Ammon's horn (tissue), 1 donor: ENCODE measurements at places on chromosomes 5 and 9.

GRCh38 chr9:129407905-129408452 is 212.9 kb downstream of the C9orf50 start:
- DNase-seq = no peak

- DNase-seq = peak; percentile 59
Observed at GRCh38 chr5:151724360-151724759, 34.1 kb downstream of the ATOX1 start.

DNA sequence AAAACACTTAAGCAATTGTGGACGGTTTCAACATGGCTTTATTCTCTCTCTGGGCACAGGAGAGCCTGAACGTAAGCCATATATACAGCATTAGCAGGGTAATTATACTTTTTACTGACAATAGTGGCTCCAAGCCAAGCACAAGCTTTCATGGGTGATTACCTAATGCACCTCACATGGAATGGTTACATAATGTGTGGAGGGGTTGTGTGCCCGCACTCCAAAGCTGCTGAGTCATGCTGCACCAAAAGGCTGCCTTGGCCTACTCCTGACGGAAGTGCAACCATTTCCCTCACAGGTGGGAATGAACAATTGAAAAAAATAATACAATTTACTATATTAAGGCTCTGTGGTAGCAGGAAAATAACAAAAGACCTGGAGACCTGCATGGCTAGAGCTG is 86.5 kb upstream of the ATP10B start:
- peak; percentile 21 for DNase-seq

GRCh38 chr9:112921549-112921948 is 30.9 kb upstream of the SLC46A2 start:
- peak; percentile 57 for DNase-seq
